ENCODE measurements at places on chromosomes 16 and 17. TPM values are rescaled to one million over a fixed set of nuclear protein-coding genes. Genes with fewer than 3 reads are reported as not detected.

CD7 gene
- total RNA-seq: 41.0 TPM

KCNJ2 gene
- not detected for total RNA-seq

PRAC2 gene
- not detected for total RNA-seq

KRTAP2-2 gene
- not detected for total RNA-seq

WNT3 gene
- total RNA-seq: not detected

TRPV2 gene
- total RNA-seq: 101 TPM

TSPAN10 gene
- 1.2 TPM for total RNA-seq

SCARF1 gene
- 1.6 TPM for total RNA-seq

FZD2 gene
- not detected for total RNA-seq

DNA sequence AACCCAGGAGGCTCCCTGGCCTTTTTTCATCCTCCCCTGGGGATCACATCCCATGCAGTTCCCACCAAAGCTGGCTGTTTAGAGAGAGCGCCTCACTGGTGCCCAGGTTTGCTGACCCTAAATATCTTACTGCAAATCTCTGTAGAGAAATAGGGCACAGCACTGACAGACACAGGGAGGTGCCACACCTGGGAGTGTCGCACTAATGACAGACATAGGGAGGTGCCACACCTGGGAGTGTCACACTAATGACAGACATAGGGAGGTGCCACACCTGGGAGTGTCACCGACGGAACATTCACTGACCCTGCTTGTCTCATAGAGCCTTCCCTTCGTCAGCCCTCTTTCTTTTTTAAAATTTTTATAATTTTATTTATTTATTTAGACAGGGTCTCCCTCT, 25.6 kb downstream of the UNK start:
- no peaks in the 10 kb centered on the region for H3K27me3 ChIP-seq
- H3K4me1 ChIP-seq: no peaks in the 10 kb centered on the region
- no peak overlapping the region for H3K27ac ChIP-seq
- peaks cover 51% of the 10 kb centered on the region for H3K36me3 ChIP-seq

GRCh38 chr16:80518436-80518835, 22.4 kb upstream of the DYNLRB2 start:
- peak; percentile 28 for DNase-seq
- H3K27me3 ChIP-seq: no peaks in the 10 kb centered on the region
- H3K36me3 ChIP-seq: no peaks in the 10 kb centered on the region
- no peak overlapping the region for H3K27ac ChIP-seq
- H3K4me3 ChIP-seq: no peak overlapping the region
- peaks cover 22% of the 10 kb centered on the region for H3K4me1 ChIP-seq

- DNase-seq: no peak
- no peaks in the 10 kb centered on the region for H3K4me1 ChIP-seq
- H3K27ac ChIP-seq: no peak overlapping the region
- peaks cover 39% of the 10 kb centered on the region for H3K36me3 ChIP-seq
- H3K4me3 ChIP-seq: no peak overlapping the region
- H3K27me3 ChIP-seq: no peaks in the 10 kb centered on the region
Measured at GRCh38 chr17:30256756-30257506, 21.4 kb upstream of the SLC6A4 start.

DNA sequence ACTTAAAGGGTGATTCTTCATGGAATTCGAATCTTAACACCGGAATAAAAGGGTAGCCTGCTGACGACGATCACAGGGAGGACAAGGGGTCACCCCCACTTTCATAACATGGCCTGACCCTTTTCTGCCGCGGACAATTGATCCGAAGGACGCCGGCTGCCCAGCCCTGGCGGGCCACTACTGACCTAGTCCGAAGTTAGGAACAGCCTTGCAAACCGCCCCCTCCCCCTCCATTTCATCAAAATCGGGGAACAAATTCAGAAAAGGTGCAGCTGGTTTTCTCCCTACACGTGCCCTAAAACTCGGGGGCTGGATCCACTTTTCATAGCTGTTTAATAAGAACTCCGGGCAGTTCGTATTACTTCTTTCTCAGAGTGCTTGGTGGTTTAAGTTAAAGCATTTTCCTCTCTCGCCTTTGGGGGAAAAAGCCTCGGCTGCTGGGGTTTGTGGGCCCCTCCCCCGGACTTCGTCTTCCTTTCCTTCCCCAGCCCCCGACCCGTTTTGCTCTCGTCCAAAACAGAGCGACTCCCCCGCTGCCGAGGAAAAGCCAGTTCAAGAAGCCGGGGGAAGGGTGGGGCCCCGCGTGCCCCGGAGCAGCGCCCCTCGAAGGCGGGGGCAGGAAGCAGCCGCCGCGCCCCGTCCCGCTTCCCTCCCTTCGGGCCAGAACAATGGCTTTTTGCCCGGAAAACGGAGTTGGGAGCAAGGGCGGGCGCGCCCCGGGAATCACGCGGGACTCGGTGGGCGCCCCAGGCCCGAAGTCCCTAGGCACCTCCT, 641 bp upstream of the CBX2 start:
- DNase-seq: no peak
- H3K27me3 ChIP-seq: peaks cover 20% of the 10 kb centered on the region
- H3K4me3 ChIP-seq: peak overlapping the region; percentile 43
- H3K27ac ChIP-seq: no peak overlapping the region
- no peaks in the 10 kb centered on the region for H3K36me3 ChIP-seq
- H3K4me1 ChIP-seq: peaks cover 20% of the 10 kb centered on the region

- no peak overlapping the region for H3K27ac ChIP-seq
- no peaks in the 10 kb centered on the region for H3K36me3 ChIP-seq
- H3K4me1 ChIP-seq: no peaks in the 10 kb centered on the region
- no peak overlapping the region for H3K4me3 ChIP-seq
- no peaks in the 10 kb centered on the region for H3K27me3 ChIP-seq
Measured at GRCh38 chr16:57634171-57634570, 5.7 kb downstream of the ADGRG1 start.

DNA sequence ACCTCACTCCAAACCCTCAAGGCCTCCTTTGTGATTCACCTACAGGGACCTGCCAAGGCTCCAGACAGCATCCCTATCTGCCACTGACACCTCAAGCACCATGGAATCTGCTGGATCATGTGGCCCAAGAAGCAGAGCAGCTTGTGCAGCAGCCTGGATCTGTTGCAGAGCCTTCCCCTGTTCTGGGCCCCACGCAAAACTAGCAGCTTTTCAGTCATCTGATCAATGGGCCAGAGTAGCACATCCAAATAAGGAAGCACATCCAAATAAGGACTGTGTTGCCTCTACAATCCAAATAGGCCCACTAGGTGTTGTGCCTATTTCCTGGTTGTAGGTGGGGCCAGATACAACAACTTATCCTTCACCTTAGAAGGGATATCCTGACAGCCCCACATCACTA, 97.1 kb upstream of the GNAO1 start:
- H3K27me3 ChIP-seq: no peaks in the 10 kb centered on the region
- no peaks in the 10 kb centered on the region for H3K4me1 ChIP-seq
- no peak for DNase-seq
- no peaks in the 10 kb centered on the region for H3K36me3 ChIP-seq
- H3K4me3 ChIP-seq: no peak overlapping the region

GRCh38 chr16:51508490-51509212, 357.6 kb upstream of the SALL1 start:
- H3K27me3 ChIP-seq: no peaks in the 10 kb centered on the region
- no peak overlapping the region for H3K4me3 ChIP-seq
- no peaks in the 10 kb centered on the region for H3K36me3 ChIP-seq
- H3K4me1 ChIP-seq: no peaks in the 10 kb centered on the region
- DNase-seq: no peak

- no peaks in the 10 kb centered on the region for H3K4me1 ChIP-seq
- no peaks in the 10 kb centered on the region for H3K36me3 ChIP-seq
- H3K27me3 ChIP-seq: no peaks in the 10 kb centered on the region
- DNase-seq: no peak
Measured at GRCh38 chr16:19875900-19876299, 8.7 kb downstream of the GPRC5B start.

DNA sequence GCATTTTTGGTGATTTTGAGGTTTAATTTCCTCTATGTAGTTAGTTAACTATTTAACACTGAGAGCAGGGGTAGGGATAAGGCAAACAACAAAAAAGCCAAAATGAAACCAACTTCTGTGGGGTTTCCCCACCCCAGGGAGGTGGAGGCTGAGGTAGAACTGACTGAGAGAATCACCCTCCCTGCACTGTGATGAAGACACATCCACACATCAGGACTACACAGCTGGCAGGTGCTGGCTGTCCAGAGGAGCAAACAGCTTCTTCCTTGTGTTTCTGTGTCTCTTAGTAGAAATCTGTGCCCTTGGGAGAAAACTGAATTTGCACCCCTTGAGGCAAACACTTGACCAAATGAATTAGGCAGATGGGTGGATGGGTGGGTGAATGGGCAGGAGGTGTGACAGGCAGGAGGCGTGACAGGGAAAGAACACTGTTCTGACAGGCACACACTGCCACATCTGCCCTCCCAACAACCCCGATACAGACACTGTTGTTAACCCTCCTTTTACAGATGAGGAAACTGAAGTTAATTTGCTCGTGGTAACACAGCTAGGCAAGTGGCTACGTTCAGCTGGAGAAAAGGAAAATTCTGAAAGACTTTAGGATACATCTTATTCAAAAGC, 62.9 kb upstream of the AMZ2 start:
- peak overlapping the region; percentile 54 for H3K4me3 ChIP-seq
- DNase-seq: peak; percentile 79
- H3K36me3 ChIP-seq: no peaks in the 10 kb centered on the region
- peak overlapping the region; percentile 80 for H3K27ac ChIP-seq

DNA sequence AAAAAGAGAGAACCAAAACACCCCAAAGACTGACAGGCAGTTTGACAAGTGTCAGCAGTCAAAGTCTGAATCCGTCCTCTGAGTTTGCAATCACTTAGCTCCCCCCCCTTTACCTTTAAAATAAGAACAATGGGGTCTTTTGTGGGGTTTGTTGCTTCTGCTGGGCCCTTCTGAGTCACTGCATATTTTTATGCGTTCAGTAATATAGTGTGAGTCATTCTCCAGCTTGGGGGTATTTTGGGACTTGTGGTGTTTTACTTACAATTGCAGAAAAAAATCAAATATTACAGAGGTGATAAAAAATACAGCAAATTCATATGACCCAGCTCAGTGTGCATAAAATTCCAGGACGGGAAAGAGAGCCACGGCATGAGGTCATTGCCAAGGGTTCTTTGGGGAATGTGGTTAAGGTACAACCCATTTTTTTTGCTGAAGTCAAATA, 120.1 kb downstream of the CYLD start:
- no peaks in the 10 kb centered on the region for H3K4me1 ChIP-seq
- H3K27me3 ChIP-seq: no peaks in the 10 kb centered on the region
- no peak overlapping the region for H3K4me3 ChIP-seq
- H3K27ac ChIP-seq: no peak overlapping the region
- H3K36me3 ChIP-seq: no peaks in the 10 kb centered on the region

GRCh38 chr16:66590322-66590721, 11.1 kb downstream of the CMTM2 start:
- DNase-seq: peak; percentile 45
- no peaks in the 10 kb centered on the region for H3K36me3 ChIP-seq
- H3K27ac ChIP-seq: peak overlapping the region; percentile 34
- peaks cover 20% of the 10 kb centered on the region for H3K4me1 ChIP-seq

DNA sequence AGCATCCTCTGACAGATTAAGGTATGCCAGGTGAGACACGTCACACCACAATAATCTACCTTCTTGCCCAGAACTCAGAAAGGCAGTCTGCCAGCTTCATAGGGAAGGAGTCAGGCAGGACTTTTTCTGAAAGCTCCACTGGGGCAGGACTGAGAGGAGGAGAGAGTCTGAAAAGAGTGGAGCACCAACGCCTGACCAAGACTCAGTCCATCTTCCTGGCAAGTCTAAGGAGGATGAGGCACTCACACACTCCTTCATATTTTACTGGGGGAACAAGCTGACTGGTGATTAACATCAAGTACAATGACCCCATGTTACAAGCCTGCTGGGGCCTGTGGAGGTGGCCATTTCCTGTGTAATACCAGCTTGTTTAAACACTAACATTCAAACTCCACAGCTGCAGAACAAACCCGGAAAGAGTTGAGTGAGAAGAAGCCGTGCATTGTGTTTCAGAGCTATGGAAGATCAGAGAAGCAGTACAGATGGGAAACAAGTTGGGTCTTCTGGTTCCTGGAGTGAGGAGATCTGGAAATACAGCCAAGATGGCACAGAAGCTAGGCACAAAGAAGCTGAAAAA, 122.4 kb downstream of the HIC1 start:
- no peak overlapping the region for H3K27ac ChIP-seq
- H3K4me1 ChIP-seq: no peaks in the 10 kb centered on the region
- no peak overlapping the region for H3K4me3 ChIP-seq
- peaks cover 26% of the 10 kb centered on the region for H3K36me3 ChIP-seq
